ENCODE measurements at places on chromosomes 6 and 20.

- DNase-seq = no peak
These were observed 108.5 kb downstream of the EPM2A start for GRCh38 chr6:145626857-145627256.

DNA sequence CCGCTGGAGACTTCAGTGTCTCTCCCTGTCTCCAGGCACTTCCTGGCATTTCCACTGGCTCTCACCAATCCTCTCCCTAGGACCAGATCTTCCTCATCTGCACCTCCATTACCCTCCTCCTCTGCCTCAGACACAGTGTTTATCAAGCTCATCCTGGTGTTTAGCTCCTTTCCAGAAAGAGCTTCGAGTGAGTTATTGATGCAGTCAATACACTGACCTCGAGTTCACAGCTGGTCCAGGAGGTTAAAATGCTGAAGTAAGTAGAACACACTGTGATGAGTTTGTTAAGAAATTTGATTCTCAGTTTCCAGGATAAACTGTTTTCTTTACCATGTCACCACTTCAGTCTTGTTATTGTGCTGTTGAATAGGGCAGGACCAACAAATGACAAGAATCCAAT is 42.1 kb upstream of the ARMC2 start:
- DNase-seq = no peak

DNA sequence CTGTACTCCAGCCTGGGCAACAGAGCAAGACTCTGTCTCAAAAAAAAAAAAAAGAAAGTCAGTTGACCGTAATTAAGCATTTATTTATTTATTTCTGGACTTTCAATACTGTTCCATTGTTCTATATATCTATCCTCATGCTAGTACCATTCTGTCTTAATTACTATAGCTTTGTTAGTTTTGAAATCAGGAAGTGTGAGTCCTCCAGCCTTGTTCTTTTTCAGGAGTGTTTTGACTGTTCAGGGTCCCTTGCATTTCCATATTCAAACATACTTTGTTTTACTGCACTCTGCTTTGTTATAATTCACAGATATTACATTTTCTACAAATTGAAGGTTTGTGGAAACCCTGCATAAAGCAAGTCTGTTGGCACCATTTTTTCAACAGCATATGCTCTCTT is 36.7 kb upstream of the ASXL1 start:
- no peak for DNase-seq

DNA sequence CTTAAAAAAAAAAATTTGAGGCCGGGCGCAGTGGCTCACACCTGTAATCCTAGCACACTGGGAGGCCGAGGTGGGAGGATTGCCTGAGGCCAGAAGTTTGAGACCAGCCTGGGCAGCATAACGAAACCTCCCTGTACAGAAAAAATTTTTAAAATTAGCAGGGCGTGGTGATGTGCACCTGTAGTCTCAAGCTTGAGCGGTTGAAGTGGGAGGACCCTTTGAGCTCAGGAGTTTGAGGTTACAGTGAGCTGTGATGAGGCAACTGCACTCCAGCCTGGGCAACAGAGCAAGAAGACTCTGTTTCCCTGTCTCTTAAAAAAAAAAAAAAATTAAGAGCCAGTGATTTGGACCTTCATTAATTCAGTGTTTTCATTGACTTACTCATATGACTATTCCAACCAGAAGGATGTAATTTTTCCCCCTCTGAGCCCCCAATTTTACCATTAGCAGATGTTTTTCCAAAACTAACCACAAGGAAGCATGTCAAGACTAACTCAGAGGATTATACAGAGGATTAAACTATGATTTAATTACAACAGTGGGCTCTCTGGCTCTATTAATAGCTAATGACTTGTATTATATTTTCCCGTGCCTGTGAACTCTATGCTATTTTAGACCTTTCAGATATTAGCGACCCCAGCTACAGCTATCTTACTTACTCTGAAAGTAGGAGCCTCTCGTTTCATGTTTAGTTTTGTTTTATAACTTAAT is 75.1 kb downstream of the ARID1B start:
- DNase-seq = no peak

DNA sequence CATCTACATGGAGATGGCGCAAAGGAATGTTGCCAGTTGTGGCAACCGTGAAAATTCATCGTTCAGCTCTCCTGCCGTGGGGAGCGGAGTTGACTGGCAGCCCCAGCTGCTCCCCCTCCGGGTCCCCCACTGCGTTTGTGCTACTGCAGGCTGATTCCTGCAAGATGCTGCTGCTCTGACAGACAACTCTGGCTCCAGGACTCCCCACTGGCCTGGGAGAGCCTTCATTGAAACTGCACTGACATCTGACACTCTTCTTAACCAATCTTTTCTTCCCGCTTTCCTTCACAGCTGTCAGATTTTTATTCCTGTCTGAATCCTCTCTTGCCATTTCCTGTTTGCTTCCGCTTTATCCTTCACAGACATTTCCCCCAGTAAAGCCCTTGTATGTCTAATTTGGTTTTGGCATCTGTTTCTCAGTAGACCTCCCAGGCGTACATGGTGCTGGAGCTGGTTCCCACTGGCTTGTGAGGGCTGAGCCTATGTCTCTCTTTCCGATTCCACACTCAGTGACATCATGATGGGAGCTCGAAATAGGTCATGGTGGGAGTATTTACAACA is 9.5 kb upstream of the ATRN start:
- no peak for DNase-seq

- no peak for DNase-seq
These were observed 14.2 kb downstream of the SLC52A3 start for GRCh38 chr20:753897-754635.

GRCh38 chr6:107244082-107244741 is 128.9 kb upstream of the BEND3 start:
- no peak for DNase-seq

DNA sequence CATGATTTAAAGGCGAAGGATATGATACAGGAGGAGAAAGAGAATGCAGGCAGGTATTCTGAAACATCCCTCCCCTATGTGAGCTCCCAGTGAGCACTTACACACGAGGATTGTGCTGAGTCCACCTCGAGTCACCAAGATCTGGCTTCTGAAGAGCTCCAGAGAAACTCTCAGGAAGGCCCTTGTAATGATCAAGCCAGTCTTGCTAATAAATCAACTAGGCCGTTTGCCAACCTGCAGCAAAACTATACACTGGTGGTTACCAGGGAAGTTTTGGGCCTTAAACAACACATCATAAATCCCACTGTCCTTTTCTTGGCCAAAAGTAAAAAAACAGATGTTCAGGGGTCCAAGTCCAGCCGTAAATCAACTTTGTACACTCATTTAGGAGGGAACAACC is 79.2 kb downstream of the STXBP5 start:
- no peak for DNase-seq

- DNase-seq = no peak
These were observed 1.1 kb downstream of the AIG1 start for GRCh38 chr6:143061597-143062385.

DNA sequence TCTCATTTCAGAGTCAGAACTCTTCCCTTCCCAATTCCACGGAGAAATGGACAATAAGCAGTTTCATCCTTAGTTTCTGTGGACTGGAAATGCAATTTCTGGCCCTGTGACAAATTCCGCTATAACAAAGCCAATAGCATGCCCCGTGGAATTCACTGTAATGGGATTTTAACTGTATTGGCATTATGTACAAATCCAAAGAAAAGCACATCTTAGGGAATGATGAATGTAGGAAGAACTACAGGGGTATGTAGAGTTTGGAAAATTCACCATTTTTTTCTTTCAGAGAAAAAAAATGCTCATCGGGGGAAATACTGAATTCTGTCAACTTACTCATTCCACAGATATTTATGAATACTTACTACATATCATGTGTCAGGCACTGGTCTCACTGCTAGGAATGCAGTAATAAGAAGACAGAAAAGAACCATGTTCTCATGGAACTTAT is 43.5 kb downstream of the KIF6 start:
- DNase-seq = no peak

DNA sequence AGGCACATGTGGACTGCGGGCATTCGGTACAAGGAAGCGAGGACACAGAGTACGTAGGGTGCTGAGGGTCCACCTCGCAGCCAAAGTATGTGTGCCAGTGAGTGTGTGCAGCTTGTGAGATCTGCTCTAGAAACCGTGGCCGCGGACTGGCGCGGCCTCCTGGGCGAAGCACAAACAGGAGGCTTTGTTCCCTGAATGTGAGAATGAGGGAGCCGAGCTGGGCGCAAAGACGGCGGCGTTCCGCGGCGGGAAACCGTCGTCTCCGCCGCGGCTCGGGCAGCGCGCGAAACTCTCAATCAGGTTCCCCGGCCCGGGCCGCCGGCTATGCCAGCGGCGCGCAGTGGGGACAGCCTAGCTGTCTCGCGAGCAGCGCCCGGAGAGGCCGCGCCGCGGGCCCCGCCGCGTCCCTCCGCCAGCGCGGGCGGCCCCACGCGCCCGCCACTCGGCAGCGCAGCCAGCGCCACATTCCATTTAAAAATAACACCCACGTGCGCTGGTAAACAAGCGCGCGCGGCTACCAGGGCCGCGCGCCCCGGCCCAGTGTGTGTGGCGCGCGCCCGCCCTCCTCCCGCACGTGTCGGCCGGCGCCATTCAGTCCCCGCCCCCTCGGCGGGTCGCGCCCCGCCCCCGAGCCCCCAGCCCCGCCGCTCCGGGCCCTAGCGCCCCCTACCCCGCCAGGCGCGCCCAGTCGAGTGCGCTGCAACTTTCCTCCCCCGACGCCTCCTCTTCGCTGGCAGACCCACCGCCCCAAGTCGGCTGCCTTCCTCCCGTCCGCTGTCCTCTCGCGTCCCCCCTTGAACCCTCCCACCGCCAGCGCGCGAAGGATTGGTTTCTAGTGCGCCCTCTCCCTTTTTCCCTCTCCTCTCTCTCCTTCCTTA is 3.0 kb upstream of the FOXO3 start:
- DNase-seq = no peak

- DNase-seq = no peak
These were observed 988 bp downstream of the ECHDC1 start for GRCh38 chr6:127342296-127342945.

- no peak for DNase-seq
These were observed 121.7 kb downstream of the NKAIN2 start for GRCh38 chr6:123925350-123925749.

DNA sequence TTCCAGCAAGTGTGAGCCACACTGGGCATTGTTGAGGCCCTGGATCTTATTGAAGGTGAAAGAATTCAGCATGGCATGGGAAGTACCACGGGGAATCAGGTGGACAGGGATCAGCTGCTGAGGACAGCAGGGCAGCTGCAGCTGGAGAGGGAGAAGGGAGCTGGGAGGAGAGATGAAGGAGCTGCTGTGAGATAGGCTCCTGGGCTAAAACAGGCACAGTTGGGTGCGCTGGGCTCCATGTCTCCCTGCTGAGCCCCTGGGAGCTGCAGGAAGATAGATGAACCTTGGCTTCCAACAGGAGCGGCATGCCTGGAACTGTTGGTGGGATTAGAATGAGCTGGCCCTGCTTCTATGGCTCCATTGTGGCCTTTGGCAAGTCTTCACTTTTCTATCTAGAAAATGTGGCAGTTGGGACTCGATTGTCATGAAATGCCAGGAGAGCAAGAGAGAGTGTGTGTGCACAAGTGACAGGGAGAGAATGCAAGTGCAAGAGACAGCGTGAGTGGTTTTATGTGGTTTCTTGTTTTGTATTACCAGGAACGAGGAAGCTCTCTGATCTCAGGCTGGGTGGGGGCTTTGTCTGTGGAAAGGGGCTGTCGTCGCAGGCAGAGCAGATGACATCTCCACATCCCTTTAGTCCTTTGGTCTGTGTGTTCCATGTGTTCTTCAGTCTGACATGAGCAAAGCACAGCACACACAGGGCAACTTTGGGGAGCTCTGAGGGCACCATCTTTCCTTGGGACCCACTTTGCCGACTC is 20.4 kb downstream of the SNPH start:
- no peak for DNase-seq

DNA sequence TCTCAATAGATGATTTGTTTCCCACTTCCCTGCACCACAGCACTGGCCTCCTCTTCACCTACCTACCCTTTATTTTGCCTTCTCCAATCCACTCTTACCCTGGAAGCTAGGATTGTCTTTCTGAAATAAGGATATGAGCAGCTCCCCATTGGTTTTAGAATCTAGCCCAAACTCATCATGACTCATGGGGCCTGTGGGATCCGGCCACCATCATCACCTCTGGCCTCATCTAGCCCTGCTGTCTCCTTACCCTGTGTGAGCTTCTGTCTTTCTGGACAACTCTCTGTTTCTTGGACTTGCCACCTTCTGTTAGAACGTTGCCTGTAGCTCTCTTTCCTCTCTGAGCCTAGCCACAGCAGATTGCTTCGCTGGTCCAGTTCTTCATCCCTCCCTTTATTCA is 277.1 kb downstream of the PAX1 start:
- no peak for DNase-seq

GRCh38 chr6:26316291-26316690 is 48.7 kb upstream of the BTN3A2 start:
- DNase-seq = no peak

DNA sequence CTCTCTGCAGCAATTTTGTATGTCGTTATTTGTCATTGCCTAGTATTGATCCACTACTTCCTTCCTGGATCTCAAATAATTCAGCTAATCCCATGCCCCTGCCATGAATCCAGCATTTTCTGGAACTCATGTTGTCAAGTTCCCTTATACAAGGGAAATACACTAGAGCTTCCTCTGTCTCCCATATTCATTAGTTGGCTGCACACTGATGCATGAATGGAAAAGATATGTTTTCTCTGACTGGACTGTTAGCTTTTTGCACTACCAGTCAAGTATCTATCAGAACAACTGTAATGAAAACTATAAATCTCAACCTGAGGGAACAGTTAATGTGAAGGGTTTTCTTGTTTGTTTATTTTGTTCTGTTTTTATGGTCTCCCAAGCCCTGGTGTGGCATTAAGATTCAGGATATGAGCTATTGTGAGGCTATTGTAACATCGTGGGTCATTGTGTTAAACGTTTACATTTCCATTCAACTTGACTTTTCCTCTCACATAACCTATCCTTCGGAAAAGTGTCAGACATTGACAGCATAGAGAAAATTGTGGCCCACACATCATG is 102.5 kb upstream of the FAM8A1 start:
- DNase-seq = no peak

GRCh38 chr20:33291830-33292355 is 8.9 kb downstream of the BPIFB1 start:
- DNase-seq = peak; percentile 42

DNA sequence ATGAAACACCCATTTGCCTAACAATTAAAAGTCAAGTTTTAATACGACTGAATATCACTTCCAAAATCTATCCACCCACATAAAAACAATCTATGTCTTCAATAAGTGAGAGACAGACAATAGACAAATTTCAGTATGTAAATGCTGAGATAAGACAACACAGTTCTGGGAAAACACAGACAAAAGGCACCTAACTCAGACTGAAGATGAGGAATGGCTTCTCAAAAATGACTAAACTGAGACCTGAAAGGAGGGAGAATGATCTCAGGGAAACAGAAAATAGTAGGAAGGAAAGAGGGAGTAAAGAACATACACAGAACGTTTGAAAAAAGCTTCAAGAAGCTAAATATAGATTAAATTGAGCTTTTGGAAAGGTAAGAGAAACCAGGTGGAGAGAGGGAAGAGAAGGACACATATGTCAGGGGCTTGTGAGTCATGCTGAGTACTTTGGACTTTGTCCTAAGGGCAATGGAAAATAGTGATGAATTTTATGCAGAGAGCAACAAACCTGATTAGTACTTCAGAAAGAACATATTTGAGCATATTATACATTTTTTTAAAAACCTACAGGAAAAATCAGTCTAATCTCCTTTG is 16.1 kb downstream of the LMBRD1 start:
- DNase-seq = no peak

- DNase-seq = no peak
These were observed 17.4 kb downstream of the PIGT start for GRCh38 chr20:45433316-45433715.
